Activated CD4-positive, alpha-beta T cell treated with anti-CD3 and anti-CD28 coated beads, Interleukin-2, amount 10 ng/mL, durations not matched to agents 24 days and 14 days (primary cell): ENCODE measurements at places on chromosomes 12 and 14.

DNA sequence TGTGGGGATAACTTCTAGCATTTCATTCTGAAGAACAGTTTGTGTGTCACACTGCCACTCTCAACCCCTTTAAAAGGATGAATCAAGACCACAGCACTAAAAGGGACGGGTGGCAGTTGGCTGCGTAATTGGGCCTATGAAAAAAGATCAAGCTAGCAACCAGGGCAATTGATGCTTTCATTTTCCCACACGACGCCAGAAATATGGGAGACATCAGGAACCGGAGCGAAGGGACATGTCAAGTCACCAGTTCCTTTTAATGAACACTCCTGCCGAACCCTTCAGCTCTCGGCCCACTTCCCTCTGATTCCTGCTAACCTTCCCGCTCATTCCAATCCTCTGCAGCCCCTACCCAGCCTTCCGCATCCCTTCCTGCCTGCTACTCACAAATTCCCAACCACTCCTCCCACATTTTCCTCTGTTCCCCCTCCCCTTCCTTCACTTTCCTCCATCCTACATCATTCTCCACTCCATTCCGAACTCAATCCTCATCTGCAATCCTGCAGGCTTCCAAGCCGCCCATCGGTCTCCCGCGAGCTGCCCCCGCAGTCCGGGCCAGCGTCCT is 753 bp downstream of the CSRNP2 start:
- DNase-seq: peak; percentile 74

DNA sequence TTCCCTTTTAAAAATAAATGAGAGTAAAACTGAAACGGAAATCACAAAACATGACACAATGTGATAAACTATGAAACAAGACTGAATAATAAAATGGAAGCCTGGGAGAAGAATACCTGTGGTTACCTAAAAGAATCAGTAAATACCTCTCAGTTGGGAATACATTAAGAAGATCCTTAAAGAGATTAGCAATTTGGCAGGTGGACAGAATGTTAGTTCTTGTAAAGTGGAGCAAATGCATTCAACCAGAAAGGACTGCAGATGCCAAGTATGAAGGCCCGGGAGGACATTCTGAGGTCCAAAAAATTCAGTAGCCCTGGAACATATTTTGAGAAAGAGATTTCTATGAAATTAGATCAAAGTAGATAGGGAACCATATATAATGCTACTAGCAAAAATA is 861.3 kb upstream of the SEL1L start:
- DNase-seq: no peak

GRCh38 chr12:117067016-117067415 is 32.2 kb downstream of the TESC start:
- no peak for DNase-seq

DNA sequence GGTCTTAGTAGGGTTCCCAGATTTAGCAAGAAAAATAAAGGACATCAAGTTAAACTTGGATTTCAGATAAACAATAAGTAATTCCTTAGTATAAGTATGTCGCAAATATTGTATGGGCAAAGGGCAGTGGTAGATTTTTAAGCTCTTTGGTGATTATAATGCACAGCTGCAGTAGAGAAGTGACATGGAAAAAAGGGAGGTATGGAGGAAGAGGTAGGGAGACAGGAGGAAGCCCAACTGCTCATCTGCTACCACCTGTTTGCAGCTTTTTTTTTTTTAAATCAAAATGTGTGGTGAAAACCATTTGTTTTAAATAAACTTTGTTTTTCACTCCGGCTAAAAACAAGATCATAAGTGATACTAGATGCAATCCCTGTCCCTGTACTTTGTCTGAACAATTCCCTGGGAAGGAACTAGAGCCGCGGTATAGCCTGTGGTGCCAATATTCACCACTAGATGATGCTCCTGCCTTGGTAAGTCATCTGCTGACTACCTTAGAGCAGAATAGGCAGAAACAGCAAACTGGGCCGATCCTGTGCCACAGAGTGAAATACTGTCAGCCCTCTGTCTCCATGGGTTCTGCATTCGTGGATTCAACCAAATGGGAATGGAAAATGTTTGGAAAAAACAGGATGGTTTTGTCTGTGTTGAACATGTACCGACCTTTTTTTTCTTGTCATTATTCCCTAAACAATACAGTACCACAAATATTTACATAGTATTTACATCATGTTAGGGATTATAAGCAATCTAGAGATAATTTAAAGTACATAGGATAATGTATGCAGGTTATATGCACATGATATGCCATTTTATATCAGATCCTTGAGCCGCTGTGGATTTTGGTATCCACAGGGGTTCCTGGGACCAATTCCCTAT is 62.4 kb upstream of the PLBD1 start:
- peak; percentile 90 for DNase-seq

GRCh38 chr12:104680070-104680469 is 223.3 kb downstream of the CHST11 start:
- peak; percentile 82 for DNase-seq

DNA sequence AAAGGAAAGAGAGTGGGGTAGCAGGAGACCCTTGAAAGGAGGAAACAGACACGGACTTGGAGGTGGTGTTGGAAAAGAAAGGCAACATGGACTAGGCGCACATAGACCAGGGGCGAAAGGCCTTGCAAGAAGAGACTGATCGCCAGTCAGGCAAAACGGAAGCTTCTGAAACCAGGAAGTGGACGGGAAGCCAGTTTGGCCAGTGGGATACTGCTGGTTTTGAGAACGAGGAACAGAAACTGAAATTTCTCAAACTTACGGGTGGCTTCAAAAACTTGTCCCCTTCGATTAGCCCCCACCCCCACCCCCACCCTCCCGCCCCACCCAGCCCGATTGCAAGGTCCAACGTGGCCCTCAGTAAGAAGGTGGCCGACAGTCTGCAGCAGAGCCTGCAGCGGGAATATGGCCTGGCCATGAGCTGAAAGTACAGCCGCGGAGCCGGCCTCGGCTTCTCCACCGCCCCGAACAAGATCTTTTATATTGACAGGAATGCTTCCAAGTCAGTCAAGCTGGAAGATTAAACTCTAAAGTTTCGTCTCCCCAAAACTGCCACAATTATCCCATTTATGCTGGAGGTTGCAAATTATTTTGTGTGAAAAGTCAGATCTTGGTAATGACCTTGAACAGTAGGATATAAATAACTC is 364.7 kb downstream of the BCAT1 start:
- no peak for DNase-seq

- DNase-seq: no peak
Observed at GRCh38 chr12:75964150-75964549, 67.4 kb downstream of the PHLDA1 start.

DNA sequence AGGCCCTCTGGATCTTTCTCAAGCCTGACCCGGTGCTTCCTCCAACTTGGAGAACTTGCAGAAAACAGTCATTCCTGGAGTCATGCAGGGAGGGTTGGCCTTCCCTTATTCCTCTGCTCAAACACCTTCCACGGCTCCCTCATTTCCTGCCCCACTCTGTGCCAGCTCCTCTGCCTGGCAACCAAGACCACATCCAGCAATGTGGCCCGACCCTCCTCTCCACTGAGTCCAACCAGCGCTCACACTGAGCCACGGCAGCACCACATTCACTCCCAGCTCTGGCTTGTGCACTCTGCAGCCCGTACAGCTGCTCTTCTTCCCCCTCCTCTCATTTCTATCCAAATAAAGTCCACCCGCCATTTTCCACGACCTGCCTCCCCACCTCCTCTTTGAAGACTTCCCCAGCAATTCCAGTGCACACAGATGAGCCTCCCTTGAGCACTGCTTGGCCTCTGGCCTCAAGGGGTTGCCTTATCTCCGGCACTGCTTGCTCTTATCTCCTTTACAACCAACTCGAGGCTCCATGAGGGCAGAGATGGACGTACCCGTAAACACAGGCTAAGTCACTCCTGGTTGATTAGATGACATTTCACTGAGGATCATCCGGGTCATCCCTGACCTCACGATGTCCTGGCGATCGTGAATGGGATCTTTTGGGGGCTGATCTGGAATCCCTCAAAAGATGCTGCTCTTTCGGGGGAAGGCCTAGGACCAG is 5.4 kb downstream of the PGF start:
- no peak for DNase-seq

DNA sequence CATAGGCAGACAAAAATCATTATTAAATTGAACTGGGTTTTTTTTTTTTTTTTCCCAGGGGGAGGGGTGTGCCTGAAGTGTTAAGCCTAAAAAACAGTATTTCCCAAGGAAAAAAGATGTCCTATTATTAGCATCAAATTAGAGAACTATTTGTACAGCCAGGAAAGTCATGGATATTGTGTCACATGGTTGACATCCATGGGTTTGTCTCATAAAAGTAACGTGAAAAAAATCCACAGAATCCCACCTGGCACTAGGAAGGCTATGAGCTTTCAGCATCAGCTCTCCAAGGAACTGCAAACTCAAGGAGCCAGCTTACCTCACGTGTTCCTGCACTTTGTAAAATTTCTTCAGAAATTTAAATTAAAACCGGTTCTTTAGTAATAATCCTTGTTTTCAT is 69.1 kb upstream of the EGLN3 start:
- no peak for DNase-seq

GRCh38 chr14:32478050-32478449 is 149.0 kb downstream of the AKAP6 start:
- DNase-seq: no peak

DNA sequence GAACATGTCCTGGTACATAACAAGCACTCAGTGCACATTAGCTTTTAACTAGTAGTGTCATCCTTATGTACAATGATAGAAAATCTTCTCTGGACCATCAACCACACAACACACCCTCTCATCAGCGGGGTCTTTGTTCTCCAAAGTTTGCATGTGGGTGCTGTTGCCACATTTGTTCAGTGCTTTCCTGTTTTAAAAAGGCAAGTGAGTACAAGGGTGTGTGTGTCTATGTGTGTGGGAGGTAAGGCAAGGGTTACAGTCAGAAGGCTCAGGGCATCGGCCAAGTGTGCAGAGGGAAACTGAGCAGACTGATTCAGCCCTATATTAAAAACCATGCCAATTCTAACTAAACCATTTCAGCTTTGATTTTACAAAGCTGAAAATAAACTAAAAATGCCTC is 17.9 kb downstream of the KRT76 start:
- DNase-seq: no peak

DNA sequence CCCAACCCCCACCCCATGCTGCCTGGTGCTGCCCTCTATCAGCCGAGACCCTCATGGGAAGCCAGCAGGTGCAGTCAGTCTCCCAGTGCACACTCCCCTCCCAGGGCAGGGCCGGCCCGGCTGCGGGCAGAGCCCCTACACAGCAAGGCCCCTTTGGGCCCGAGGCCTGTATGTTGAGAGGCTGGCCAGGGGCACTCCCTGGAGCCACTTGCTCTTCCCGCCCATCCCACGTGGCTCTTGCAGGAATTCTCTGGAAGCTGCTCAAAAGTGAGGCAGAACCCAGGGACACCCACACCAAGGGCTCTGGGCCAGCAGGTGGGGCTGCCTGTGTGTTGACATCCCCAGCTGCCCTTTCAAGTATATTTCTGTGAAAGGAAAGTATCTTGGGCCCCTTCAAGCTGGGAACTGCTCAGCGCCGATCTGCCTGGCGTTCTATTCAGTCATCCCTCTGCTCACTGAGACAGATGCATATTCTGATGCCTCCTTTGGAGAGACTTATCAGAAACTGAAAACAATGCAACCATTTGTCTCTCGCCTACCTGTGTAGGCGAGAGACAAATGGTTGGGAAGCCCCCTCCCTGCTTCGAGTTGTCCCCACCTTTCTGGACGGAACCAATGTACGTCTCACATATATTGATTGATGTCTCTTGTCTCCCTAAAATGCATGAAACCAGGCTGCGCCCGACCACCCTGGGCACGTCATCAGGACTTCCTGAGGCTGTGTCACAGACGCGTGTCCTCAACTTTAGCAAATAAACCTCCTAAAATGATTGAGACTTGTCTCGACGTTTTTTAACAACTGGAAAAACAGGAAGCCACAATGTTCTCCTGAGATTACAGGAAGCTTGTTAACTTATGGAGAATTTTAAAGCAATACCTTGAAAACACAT is 6.0 kb downstream of the GPR132 start:
- DNase-seq: peak; percentile 79

DNA sequence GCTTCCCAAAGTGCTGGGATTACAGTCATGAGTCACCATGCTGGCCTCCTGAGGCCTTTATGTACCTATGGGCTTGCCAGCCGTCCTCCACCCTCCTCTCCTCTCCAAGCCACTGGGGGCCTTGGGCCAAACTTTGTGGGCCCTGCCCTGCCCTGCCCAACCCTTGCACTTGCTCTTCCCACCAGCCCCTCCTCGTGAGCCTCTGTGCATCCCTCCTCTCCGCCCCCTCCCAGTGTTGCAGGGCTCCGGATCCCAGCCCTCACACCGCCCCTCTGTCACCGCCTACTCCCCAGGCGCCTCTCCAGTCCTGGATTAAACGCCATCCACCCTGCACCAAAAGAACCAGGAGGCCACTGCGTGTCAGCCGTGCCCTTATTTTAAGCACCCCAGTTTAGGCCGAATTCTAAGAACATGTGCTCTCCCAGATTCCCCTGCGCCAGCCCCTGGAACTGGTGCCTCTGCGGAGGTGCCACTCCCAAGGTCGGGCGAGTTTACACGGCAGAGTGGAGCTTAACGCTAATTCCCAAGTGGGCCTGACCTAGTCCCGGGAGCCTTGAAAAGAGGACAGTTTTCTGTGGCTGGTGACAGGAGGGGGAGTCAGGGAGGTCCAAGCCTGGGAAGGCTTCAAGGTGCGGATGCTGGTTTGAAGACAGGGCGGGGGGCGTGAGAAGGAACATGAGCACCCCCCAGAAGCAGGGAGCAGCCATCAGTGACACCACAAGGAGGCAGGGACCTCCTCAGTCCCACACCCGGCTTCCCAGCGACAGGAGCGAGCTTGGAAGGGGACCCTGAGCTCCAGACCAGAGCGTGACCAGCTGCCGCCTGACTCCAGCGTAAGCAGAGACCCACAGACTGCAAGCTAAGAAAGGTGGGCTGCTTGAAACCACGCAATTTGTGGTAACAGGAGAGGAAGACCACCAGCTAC is 21.2 kb upstream of the CDCA4 start:
- DNase-seq: no peak

DNA sequence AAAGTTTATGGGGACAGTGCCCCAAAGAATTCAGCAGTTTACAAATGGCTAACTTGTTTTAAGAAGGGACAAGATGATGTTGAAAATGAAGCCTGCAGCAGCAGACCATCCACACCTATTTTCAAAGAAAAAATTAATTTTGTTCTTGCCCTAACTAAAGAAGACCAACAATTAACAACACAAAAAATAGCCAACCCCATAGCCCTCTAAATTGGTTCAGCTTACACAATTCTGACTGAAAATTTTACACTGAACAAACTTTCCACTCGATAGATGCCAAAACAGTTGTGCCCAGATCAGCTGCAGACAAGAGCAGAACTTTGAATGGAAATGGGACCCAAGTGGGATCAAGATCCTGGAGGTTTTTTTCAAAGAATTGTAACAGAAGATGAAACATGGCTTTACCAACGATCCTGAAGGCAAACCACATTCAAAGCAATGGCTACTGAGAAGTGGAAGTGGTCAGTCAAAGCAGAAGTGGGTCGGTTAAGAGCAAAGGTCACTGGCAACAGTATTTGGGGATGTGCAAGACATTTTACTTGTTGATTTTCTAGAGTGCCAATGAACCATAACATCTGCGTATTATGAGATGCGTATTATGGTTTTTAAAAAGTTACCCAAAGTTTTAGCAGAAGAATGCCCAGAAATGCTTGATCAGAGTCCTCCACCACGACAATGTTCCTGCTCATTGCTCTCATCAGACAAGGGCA is 30.0 kb downstream of the SLC39A9 start:
- DNase-seq: no peak

- DNase-seq: no peak
Observed at GRCh38 chr14:93720981-93721483, 67.3 kb downstream of the PRIMA1 start.
